Activated CD8-positive, alpha-beta memory T cell treated with anti-CD3 and anti-CD28 coated beads for 4 hours (primary cell): ENCODE measurements at places on chromosomes 11 and 22.
A peak's percentile ranks its signal among the peaks of the same experiment; 100 is the strongest.

DNA sequence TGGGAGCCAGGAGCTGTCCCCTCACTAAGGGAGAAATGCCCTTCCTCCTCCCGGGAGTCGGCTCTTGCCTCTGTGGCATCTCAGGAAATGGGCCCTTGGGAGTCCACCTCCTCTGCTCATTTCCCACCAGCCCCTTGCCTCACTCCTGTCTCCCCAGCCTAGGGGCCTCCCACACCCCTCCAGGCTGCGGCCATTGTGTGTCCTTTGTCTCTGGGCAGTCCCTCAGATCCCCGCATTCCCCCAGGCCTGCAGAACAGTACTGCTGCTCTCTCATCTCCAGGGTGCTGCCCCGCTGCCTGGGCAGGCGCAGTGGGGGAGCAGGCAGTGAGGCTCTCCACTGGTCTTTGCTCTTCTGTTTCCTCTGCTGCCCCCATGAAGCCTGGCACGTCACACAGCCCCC, 25.0 kb downstream of the ADA2 start:
- no peak for DNase-seq

GRCh38 chr11:122733318-122733717, 77.8 kb downstream of the UBASH3B start:
- DNase-seq: no peak

DNA sequence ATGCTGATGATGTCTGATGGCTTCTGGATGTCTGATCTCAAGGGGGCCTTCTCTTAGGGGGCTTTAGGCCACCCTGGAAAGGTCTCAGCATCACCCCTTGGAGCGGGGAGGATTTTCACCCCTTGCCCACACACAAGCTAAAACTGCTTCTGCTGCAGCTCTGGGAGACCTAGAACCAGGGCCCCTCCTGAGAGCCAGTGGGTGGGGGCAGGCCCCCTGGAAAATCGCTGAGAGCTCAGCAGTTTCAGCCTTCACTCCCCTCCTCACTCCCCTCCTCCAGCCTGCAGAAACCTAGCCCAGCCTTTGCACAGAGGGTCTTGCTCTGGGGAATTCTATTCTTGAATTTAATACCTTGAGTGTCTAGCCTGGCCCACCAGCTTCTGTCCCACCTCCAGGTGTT, 17.2 kb downstream of the CD6 start:
- DNase-seq: no peak

DNA sequence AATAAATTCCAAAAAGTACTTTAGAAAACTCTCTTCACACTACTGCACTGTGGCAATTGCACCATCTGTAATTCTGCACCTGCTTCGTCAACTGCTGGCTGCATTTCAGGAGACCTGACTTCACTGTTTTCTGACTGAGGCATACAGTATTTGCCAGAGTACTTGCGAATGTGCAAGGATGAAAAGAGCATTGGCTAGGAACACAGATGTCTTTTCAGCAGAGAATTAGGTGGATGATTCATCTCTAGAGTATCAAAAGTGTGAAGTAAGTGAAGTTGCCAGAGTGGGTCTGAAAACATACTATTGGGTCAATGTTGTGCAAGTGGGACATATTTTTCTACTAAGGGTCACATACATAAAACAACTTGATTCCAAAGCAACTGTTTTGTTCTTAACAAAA, 427.5 kb upstream of the CCDC90B start:
- DNase-seq: no peak

GRCh38 chr11:118319337-118319707, 14.8 kb downstream of the CD3E start:
- DNase-seq: no peak

DNA sequence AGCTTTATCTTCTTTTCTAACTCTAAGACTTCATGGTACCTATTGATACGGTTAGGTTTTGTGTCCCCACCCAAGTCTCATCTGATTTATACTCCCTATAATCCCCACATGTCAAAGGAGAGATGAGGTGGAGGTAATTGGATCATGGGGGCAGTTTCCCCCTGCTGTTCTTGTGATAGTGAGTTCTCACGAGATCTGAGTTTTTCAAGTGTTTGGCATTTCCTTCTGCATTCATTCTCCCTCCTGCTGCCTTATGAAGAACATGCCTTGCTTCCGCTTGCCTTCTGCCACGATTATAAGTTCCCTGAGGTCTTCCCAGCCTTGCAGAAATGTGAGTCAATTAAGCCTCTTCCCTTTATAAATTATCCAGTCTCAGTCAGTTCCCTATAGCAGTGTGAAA, 5.1 kb upstream of the FAT3 start:
- DNase-seq: no peak

- no peak for DNase-seq
These were observed 23.3 kb downstream of the MS4A2 start for GRCh38 chr11:60111793-60112192.

DNA sequence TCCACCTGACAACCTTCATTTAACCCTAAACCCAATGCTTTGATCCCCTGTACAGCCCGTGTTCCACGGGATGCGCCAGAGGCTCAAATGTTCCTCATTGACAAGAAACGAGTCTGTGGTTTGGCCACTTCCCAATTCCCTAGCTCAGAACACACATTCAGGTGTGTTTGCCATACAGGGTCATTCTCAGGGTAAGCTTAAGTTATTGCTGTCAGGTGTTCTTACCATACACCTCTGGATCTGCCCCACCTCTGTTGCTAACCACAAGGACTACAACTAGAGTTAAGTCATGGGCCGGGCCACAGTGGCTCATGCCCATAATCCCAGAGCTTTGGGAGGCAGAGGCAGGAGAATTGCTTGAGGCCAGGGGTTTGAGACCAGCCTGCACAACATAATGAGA, 45.6 kb upstream of the POLD3 start:
- no peak for DNase-seq

- no peak for DNase-seq
These were observed 194.7 kb downstream of the BRD1 start for GRCh38 chr22:49633010-49633324.

DNA sequence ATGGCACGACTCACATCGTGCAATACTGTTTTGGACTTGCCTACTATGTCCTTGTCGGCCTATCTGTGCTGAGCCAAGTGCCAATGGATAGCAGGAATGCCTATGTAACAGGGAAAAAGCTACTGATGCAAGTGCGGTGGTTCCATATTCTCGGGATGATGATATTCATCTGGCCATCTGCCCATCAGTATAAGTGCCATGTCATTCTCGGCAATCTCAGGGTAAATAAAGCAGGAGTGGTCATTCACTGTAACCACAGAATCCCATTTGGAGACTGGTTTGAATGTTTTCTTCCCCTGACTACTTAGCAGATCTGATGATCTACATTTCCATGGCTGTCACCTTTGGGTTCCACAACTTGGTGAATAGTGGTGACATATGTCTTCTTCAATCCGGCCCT, 20.1 kb downstream of the OOSP3 start:
- DNase-seq: no peak

- no peak for DNase-seq
These were observed 5.2 kb downstream of the XBP1 start for GRCh38 chr22:28795071-28795693.

DNA sequence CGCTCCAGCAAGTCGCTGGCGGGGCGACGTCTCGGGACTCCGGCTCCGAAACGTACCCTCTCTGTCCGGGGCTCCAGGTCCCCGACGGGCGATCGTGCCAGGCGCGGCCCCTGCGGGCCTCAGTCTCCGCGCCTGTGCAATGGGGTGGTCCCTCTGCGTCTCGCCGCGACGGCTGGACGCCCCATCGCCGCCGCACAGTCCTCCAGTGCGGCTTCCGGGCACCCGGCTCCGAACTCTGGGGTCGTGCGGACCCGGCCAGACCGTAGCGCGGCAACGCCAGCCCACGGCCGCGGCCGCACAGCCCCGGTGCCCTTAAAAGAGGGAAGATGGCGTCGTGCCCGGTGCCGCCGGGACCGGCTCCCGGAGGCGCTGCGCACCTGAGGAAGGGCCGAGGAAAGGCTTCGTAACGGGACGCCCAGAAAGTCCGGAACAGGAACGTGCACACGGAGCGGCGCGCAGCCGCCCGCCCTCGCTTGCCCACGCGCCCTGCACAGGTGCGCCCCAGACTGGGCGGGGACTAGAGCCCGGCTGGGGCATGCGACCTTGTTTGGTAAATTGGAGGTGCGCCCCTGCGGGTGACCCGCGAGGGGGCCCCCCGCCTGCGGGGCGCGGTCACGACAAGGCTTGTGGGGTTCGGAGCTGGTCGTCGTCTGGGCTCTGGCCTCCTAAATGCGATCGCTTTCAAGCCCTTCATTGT, 525 bp downstream of the BIK start:
- peak; percentile 21 for DNase-seq

- DNase-seq: no peak
These were observed 17.0 kb downstream of the ARRB1 start for GRCh38 chr11:75334402-75334891.

- no peak for DNase-seq
These were observed 30.9 kb downstream of the OR52A5 start for GRCh38 chr11:5107285-5107684.

GRCh38 chr11:8262552-8263108, 1.0 kb downstream of the LMO1 start:
- no peak for DNase-seq

DNA sequence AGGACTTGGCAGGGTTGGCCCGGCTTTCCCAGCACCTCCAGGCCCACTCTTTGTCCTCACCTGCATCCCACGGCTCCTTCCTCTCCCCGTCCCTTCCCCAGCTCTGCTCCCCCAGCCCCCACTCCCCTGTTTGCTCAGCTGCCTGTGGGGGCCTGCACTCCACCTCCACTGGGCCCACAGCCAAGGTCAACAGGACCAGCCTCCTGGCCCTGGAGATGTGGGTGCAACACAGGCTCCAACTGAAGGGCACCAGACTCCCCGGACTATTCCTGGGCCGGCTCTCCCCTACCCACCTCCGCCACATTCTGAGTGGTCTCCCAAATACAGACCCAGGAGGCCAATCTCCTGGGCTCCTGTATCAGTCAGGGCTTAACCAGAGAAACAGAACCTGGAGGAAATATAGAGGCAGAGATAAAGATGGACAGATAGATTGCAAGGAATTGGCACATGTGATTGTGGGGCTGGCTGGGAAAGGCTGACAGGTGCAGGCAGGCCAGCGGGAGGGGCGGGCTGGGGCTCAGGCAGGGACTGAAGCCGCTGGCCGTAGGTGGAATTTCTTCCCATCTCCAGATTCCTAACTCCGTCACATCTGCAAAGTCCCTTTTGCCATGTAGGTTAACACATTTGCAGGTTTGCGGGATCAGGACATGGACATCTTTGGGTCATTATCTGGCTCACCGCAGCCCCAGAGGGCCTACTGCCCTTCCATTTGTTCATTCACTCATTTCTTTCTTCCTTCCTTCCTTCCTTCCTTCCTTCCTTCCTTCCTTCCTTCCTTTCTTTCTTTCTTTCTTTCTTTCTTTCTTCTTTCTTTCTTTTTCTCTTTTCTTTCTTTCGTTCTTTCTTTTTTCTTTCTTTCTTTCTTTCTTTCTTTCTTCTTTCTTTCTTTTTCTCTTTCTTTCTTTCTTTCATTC, 45.8 kb upstream of the MYH9 start:
- DNase-seq: no peak

- no peak for DNase-seq
These were observed 1.2 kb downstream of the MAJIN start for GRCh38 chr11:64970731-64971151.

DNA sequence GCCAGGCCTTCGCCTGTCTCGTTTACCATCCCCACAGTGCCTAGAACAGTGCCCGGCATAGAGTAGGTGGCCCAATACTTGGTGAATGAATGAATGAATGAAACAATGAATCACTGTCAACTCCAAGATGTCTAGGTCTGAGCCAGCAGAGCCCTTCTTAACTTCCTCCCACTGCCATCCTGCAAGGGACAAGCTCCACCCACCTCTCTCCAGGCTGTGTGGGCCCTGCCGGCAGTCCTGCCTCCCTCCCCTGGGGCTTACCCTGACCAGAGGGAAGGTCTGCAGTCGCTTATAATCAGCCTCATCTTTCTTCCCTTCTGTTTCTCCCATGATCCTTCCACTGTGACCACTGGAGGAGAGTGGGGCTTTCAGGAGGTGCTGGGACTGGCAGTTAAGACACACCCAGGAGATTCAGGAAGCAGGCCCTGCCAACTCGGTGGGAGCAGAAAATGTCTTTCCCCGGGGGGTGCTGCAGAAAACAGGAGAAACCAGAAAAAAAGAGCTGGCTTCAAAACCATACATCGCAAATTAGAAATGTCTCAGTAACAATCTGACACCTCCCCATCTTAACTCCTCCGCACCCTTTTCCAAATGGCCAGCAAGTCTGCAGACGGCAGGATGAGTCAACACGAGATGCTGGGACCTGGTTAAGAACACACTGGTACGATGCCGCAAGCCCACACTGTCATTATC, 11.4 kb downstream of the DNAL4 start:
- no peak for DNase-seq

- no peak for DNase-seq
These were observed 42.4 kb upstream of the NAV2 start for GRCh38 chr11:19670030-19670791.

DNA sequence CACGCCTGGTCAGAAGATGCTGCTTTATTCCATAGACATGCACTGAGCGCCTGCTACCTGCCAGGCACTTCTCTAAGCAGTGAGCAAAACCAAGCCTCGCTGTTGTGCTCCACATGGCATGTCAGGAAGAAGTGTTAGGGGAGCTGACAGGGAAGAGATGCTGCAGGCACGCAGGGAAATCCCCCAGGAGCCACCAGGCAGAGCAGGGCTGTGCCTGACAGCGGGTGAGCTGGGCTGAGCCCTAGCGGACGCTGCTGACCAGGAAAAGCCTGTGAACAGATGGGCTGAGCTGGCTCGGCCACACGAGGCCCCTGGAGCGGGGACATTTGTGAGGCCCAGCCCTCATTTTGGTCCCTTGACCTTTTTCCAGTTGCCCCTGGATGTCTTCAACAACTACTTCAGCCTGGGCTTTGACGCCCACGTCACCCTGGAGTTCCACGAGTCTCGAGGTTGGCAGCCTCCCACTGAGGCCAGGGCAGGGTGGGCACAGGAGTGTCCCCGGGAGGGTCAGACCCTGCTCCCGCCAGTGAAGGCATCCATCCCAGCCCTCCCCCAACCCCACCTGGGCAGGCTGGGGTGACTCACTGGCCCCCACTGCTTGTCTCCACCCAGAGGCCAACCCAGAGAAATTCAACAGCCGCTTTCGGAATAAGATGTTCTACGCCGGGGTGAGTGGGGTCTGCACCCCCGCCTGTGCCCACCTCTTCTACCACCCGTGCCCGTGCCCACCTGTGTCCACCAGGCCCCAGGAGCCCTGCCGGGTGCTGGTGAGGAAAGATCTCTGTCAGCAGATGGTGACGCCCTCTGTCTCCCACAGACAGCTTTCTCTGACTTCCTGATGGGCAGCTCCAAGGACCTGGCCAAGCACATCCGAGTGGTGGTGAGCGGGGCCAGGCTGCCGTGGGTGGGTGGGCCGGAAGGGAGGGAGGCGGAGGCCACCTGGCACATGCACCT, 7.4 kb upstream of the MDK start:
- no peak for DNase-seq

GRCh38 chr11:117925198-117925925, 3.8 kb downstream of the TMPRSS13 start:
- no peak for DNase-seq

GRCh38 chr11:67445515-67445914, 2.2 kb upstream of the CORO1B start:
- no peak for DNase-seq
